Stimulated activated CD8-positive, alpha-beta memory T cell treated with anti-CD3 and anti-CD28 coated beads, Interleukin-2, amount 100 ng/mL, for 1 hour (primary cell): ENCODE measurements at places on chromosomes 16 and 17.

DNA sequence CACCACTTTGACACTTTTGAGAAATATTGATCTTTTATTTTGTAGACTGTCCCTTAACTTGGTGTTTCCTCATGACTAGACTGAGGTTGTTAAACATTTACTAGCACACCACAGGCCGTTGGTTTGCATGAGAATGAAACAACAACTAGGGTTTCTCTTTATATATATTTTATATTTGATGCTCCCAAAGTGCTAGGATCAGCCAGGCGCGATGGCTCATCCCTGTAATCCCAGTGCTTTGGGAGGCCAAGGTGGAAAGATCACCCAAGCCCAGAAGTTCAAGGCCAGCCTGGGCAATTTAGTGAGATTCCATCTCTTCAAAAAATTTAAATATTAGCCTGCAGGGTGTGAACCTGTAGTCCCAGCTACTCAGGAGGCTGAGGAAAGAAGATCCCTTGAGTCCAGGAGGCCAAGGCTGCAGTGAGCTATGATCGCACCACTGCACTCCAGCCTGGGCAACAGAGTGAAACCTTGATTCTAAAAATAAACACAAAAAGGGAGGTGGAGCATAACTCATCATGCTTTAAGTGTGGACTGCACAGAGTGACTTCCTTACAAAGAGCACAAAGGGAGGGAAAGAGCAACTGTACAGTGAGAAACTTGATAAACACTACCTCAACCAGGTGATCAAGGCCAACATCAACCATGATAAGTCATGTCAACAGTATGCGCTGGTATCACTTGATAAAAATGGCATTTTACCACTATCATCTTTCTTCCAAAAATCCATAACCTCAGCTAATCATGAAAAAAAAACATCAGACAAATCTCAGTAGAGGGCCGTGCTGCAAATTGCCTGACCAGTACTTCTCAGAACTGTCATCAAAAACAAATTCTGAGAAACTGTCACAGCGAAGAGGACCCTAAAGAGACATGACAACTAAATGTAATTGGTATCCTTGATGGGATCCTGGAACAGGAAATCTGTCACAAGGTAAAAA is 72.8 kb upstream of the ATF7IP2 start:
- no peak for DNase-seq

DNA sequence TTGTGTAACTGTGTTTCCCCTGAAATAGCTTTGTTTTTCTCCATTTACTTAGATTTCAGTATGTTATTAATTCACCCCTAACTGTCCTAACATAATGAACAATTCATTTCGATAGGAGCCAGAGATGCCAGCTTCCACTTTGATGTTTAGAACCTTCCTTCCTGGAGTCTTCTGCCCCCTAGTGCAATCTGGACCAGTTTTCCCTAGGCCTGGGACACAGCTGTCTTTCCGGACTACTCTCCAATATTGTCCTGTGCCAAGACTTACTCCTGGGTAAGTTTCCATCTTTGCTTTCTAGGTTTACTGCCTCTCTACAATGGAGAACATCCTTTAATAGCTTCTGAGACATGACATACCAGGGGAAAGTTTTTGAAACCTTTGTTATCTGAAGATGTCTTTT is 12.8 kb downstream of the RECQL5 start:
- DNase-seq, result no peak

DNA sequence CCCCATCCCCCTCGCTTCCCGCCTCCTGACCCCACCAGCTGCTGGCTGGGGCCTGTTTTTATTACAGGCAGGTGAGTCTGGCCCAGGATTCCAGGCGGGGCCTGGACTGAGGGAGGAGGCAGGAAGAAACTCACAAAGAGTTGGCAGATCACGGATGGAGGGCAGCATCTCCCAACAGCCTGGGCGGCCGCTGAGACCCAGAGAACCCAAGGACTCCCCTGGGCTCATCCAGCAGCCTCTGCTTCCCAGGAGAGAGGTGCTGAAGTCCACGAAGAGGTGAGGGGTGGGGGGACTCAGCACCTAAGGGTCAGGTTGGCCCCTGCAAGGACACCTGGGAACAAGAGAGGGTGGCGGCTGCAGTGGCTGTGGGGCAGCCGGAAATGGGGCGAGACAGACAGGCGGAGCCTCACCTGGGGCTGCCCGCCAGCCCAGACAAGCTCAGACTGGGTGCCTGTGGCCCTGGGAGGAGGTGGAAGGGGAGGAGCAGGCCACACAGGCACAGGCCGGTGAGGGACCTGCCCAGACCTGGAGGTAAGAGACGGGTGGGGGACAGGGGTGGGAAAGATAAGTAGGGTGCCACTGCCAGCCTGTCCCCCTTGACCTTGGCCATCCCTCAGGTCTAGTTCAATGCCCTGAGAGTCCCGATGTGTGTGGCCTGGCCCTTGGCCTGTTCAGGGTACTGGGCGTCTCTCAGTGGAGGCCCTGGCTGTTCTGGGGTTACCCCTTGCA is 8.7 kb upstream of the ADGRG1 start:
- DNase-seq, result no peak

GRCh38 chr17:74354123-74354522 is 7.5 kb downstream of the BTBD17 start:
- DNase-seq, result no peak

- no peak for DNase-seq
Observed at GRCh38 chr16:13997933-13998332, 73.2 kb upstream of the MRTFB start.

DNA sequence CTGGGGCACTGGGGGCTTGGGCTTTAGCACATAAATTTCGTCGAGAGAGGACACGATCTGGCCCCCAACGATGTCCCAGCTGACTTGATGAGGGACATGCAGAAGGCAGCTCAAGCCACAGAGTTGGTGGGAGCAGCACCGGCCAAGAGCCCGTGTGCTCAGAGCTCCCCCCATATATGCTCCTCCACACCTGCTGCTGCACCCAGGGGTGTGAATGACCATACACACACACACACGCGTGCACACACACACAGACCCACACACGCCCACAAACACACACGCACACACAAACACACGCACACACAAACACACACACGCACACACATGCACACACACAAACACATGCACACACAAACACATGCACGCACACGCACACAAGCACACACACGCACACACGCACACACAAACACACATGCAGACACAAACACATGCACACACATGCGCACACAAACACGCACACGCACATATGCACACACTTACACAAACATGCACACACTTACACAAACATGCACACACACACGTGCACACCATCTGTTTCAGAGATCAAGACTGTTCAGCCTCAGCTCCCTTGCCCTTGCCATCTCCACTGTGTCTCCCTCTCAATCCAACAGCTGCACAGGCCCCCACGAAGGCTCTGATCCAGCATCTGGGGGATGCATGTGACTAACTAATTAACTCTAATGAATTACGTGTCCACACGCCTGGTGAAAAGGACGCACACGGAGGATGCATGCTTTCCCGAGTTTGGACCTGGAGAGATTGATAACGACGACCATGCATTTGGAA is 85.6 kb upstream of the TNRC6C start:
- no peak for DNase-seq

DNA sequence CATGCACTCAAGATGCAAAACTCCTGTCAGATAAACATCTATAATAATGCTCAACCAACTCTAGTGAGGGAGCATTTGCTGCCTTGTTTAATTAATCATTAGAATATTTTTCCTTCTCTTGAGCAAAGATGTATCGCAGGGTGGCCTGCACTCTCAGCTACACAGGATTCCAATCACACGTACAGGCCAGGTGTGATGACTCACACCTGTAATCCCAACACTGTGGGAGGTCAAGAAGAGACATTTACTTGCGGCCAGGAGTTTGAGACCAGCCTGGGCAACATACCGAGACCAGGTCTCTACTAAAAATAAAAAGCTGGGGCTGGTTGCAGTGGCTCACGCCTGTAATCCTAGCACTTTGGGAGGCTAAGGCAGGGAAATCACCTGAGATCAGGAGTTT is 49.1 kb downstream of the ARHGAP17 start:
- no peak for DNase-seq

DNA sequence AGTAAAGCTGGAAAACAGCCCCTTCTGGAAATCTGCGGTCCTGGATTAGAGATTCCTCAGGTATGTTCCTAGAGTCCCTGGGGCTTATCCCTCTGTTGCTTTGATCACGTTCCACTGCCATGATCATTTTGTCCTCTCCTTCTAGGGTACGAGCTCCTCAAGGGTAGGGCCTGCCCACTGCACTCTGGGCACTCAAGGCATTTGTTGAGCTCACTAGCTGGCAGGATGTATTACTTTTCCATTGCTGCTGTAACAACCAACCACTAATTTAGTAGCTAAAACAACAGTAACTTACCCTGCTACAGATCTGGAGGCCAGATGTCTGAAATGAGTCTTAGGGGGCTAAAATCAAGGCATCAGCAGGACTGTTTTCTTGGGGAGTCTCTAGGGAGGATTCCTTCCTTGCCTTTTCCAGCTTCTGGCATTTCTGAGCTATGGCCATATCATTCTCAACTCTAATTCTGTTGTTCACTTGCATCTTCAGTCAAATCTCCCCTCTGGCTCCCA is 65.7 kb downstream of the ARSG start:
- DNase-seq, result no peak

GRCh38 chr16:3998793-3999478 is 117.3 kb downstream of the ADCY9 start:
- DNase-seq, result no peak

DNA sequence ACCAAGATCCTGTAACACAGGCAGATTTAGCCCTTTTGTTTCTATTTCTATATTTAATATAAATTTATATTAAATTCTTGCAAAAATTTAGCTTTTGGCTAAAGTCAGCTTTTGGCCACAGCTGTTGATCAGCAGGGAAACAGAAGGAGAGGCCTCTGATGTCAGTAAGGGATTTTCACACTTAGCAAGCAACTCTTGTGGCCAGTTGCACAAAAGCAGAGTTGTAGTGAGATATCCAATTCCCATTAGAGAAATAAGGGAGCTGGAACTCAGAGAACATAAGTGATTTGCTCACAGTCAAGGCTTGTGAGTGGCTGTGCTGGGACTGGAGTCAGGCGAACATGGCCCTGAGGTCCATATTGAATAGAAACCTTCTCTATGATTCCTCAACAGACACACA is 16.7 kb upstream of the HEATR6 start:
- DNase-seq, result no peak

GRCh38 chr17:81528651-81529436 is 667 bp downstream of the FSCN2 start:
- no peak for DNase-seq

DNA sequence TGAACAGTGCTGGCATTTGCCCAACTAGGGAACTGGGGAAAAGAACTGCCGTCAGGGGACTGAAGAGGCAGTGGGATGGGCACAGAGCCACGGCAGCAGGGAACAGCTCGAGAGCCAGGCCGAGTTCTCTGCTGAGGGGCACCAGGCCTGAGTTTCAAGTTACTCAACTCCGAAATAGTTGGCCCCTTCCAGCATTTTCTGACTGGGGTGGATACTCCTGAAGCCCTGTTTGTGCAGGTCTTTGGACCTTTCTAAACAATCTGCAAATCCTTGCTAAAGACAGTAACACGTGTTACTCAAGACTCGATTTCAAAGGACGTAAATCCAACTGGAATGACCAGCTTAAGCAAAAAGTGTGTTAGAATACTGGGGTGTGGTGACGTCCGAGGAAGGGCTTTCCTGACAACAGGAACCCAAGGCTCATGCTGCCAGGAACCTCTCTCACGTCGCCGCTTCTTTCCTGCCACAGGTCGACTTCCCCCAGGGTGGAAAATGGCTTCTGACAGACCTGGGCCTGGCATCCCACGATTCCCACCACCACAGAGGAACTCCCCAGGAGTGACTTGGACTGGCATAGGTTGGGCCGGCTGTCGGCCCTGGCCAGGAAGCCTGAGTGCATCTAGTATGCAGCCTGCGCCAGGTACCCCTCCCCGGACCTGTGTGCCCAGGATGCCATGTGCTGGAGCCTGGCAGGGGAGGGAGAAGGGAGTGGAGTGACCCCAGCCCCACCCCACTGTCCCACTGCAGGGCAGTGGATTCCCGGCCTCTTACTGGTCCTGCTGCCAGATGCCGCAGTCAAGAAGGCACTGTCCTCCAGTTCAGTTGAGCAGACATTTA is 71.9 kb downstream of the N4BP1 start:
- no peak for DNase-seq

- no peak for DNase-seq
Observed at GRCh38 chr16:31202414-31203375, at the start of gene PYCARD. Gene PYCARD (minus strand): TSS chr16:31202760. CDS start chr16:31202690, 70 bp downstream.

GRCh38 chr16:24977678-24978075 is 37.5 kb downstream of the ARHGAP17 start:
- no peak for DNase-seq

DNA sequence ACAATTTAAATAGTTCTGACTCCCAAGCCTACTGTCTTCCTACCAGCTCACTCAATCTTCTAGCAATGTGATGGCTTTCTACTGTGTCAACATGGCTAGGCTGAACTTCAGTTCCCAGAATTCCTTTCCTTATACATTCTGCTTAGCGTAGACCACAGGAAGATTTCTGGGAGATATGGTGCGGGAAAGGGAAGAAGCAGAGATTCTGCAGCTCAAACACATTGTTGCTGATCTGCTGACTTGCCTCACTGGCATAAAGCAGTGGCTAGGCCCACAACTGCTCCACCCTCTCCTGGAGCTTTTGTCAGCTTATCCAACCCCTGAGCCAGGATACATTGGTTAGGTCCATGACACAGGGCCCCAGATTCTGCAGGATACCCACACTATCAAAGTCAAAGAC is 58.8 kb downstream of the GAS7 start:
- no peak for DNase-seq

GRCh38 chr17:64223283-64223682 is 39.8 kb downstream of the TEX2 start:
- DNase-seq, result no peak

GRCh38 chr16:84144209-84144858 is 643 bp downstream of the HSDL1 start:
- DNase-seq, result peak; percentile 25

GRCh38 chr17:75498039-75498725 is 17.2 kb downstream of the CASKIN2 start:
- no peak for DNase-seq

- no peak for DNase-seq
Observed at GRCh38 chr17:67549820-67550219, 167.9 kb upstream of the NOL11 start.

- DNase-seq, result no peak
Observed at GRCh38 chr16:1036166-1036565, 36.4 kb upstream of the SSTR5 start.

- no peak for DNase-seq
Observed at GRCh38 chr17:1077986-1078711, 81.2 kb downstream of the TIMM22 start.

- DNase-seq, result no peak
Observed at GRCh38 chr17:27674335-27674734, 43.3 kb downstream of the LGALS9 start.
